ENCODE measurements at places on chromosomes 16 and 17. TPM values are rescaled to one million over a fixed set of nuclear protein-coding genes. Genes with fewer than 3 reads are reported as not detected.

DNA sequence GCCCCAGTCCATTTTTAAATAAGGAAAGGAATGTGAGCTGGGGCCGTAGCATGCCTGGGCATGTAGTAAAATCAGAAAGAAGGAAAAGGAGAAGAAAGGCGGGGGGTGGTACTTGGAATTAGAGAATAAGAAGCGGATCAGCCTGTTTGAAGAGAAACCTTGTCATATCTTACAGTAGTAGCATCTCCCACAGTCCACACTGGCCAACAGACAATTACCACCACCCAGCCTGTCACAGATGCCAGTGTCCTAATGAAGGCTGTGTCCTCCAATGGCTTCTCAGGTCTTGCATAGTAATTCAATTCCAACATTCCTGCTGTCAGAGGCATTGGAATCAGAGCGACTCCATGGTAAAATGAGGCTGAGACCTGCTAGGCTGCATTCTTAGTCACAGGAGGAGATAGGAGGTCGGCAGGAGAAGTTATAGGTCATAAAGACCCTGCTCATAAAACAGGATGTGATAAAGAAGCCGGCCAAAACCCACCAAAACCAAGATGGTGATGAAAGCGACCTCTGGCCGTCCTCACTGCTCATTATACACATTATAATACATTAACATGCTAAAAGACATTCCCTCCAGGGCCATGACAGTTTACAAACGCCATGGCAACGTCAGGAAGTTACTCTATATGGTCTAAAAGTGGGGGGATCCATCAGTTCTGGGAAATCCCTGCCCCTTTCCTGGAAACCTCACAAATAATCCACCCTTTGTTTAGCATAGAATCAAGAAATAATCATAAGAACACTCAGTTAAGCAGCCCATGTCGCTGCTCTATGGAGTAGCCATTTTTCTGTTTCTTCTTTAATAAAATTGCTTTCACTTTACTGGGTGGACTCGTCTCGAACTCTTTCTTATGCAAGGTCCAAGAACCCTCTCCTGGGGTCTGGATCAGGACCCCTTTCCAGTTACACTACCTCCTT is 9.6 kb upstream of the AKAP10 start:
- peaks cover 3% of the 10 kb centered on the region for H3K4me1 ChIP-seq
- no peak for DNase-seq
- H3K36me3 ChIP-seq, result no peaks in the 10 kb centered on the region

PYY gene
- total RNA-seq, result not detected

- no peak overlapping the region for H3K4me3 ChIP-seq
- DNase-seq, result no peak
- no peaks in the 10 kb centered on the region for H3K27me3 ChIP-seq
- H3K27ac ChIP-seq, result no peak overlapping the region
- no peaks in the 10 kb centered on the region for H3K4me1 ChIP-seq
These were observed 11.9 kb upstream of the NUBP1 start for GRCh38 chr16:10731790-10732189.

- H3K27ac ChIP-seq, result no peak overlapping the region
- no peaks in the 10 kb centered on the region for H3K27me3 ChIP-seq
- H3K4me1 ChIP-seq, result no peaks in the 10 kb centered on the region
- no peak overlapping the region for H3K4me3 ChIP-seq
- no peak for DNase-seq
- peaks cover 5% of the 10 kb centered on the region for H3K36me3 ChIP-seq
These were observed 23.8 kb downstream of the TSC2 start for GRCh38 chr16:2071454-2072202.

- peaks cover 18% of the 10 kb centered on the region for H3K27me3 ChIP-seq
- DNase-seq, result no peak
- peaks cover 7% of the 10 kb centered on the region for H3K4me1 ChIP-seq
- H3K4me3 ChIP-seq, result no peak overlapping the region
- H3K36me3 ChIP-seq, result no peaks in the 10 kb centered on the region
These were observed 44.7 kb upstream of the PRSS54 start for GRCh38 chr16:58339452-58339981.

GRCh38 chr16:49554681-49555080 is 181.1 kb downstream of the C16orf78 start:
- H3K4me3 ChIP-seq, result no peak overlapping the region
- no peaks in the 10 kb centered on the region for H3K4me1 ChIP-seq
- no peak for DNase-seq
- H3K36me3 ChIP-seq, result no peaks in the 10 kb centered on the region

HS3ST2 gene
- total RNA-seq, result 0.45 TPM

GDPD3 gene
- 18.6 TPM for total RNA-seq

GRCh38 chr17:4098521-4099209 is 44.2 kb downstream of the ZZEF1 start:
- H3K4me1 ChIP-seq, result peaks cover 4% of the 10 kb centered on the region
- DNase-seq, result no peak
- no peaks in the 10 kb centered on the region for H3K27me3 ChIP-seq

DNA sequence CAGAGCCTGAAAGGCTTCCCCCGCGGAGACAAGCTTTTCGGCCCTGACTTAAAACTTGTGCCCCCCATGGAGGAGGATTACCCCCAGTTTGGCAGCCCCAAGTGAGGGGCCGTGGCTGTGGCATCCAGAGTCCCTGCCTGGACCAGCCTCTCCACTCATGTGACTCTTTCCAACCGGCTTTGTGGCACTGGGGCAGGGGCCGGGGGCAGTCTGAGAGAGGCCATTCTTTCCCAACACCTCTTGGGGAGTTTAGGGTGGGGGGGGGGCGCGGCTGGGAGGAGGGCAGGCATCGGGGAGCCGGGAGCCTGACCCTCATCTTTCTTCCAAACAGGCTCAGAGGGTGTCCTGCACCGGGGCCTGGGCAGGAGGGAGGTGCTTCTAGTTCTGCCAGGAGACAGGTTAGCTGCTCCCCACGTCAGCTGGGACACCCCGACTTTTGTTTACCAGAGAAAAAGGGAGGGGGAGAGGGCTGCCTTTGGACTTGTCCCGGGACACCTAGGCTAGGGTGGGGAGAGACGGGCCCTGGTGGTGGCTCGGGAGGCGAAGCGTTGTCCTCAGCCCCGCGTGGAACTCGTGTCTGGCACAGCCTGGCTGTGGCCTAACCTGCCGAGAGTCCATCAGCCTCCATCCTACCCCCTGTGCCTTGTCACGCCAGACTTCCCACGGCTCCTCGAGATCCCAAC is 7.3 kb upstream of the SERPINF1 start:
- H3K4me3 ChIP-seq, result no peak overlapping the region
- DNase-seq, result no peak

Measured in activated naive CD8-positive, alpha-beta T cell treated with anti-CD3 and anti-CD28 coated beads, Interleukin-2, amount 10 ng/mL, durations not matched to agents 7 days and 5 days (primary cell).